CD4-positive, alpha-beta memory T cell (primary cell): ENCODE measurements at places on chromosomes 3 and 15.

GRCh38 chr3:111080413-111080812 is 8.8 kb downstream of the NECTIN3 start:
- no peak for DNase-seq

GRCh38 chr15:73885954-73886700 is 12.8 kb downstream of the TBC1D21 start:
- DNase-seq, result no peak

- no peak for DNase-seq
Observed at GRCh38 chr3:187242900-187243299, 45.6 kb downstream of the RTP1 start.

- DNase-seq, result no peak
Observed at GRCh38 chr15:92922418-92923002, 22.4 kb downstream of the CHD2 start.

DNA sequence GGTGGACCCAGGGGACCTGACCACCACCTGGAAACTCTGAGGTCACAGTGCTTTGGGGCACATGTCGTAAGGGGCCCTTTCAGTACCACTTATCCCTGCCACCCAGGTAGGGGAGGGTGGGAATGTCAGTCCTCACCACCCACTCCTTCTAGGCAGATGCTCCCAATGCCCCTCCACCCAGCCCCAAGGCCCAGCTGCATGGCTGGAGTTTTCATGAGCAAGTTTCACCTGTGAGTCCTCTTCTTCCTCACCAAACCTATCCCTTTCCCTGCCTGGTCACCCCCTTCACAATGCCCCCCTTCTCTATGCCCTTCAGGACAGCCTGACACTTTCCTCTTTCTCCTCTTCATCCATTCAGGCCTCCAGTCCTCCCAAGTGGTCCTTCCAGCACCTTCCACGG is 9.8 kb downstream of the FAM174B start:
- no peak for DNase-seq

- DNase-seq, result no peak
Observed at GRCh38 chr15:71683411-71684274, 126.7 kb upstream of the NR2E3 start.

DNA sequence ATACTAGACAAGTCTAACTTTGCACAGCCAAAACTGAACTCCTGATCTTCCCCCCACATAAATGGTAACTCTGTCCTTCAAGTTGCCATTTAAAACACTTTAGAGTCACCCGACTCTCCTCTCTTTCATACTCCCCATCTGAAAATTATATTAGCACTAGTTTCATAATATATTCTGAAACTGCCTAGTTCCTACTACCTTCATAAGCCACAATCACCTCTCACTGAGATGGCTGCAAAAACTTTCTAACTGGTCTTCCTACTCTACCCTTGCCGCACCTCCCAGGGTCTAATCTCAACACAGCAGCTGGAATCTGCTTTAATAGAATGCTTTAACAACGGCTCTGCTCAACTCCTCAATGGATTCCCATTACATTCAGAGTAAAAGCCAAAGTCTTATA is 55.0 kb downstream of the GLB1 start:
- no peak for DNase-seq

DNA sequence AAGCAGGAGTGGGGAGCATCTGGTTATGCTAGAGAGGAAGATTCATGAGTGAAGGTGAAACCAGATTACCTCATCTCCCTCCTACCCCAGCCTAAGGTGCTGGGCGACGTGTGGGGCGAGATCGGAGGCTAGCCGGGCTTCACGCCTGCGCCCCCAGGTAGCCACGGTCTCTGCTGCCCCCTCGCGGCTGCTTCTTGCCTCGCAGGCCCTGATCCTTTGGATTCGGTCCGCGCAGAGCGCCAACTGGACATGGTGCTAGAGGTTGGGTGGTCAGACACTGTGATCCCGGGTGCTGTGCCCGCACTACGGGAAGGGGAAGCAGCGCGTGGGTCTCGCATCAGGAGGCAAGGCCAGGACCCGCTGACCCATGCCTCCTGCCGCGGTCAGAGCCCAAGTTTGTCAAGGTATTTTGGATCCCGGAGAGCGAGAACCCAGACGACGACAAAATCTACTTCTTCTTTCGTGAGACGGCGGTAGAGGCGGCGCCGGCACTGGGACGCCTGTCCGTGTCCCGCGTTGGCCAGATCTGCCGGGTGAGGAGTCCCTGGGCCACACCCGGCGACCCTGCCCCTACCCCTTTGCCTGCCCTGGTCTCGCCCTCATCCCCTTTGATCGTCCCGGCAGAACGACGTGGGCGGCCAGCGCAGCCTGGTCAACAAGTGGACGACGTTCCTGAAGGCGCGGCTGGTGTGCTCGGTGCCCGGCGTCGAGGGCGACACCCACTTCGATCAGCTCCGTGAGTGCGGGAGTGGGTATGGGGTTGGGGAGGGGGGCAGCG is 4.2 kb downstream of the SEMA3B start:
- DNase-seq, result peak; percentile 83

DNA sequence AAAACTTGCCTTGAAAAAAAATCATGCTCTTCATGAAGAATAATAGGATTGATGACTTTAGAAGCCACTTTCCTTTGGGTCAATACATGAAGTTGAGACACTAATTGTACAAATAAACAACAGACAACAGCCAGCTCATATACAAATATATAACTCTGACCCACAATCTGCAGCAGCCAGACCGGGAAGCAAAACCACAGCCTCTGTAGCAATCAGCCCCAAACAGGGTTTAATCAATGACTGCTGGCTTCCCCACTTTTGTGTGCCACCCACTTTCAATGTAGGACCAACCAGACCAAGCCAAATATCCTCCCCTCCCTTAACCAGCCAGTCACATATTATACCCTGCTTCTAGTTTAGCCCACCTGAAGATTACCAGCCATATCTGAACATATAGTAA is 39.0 kb downstream of the IFT57 start:
- DNase-seq, result no peak

DNA sequence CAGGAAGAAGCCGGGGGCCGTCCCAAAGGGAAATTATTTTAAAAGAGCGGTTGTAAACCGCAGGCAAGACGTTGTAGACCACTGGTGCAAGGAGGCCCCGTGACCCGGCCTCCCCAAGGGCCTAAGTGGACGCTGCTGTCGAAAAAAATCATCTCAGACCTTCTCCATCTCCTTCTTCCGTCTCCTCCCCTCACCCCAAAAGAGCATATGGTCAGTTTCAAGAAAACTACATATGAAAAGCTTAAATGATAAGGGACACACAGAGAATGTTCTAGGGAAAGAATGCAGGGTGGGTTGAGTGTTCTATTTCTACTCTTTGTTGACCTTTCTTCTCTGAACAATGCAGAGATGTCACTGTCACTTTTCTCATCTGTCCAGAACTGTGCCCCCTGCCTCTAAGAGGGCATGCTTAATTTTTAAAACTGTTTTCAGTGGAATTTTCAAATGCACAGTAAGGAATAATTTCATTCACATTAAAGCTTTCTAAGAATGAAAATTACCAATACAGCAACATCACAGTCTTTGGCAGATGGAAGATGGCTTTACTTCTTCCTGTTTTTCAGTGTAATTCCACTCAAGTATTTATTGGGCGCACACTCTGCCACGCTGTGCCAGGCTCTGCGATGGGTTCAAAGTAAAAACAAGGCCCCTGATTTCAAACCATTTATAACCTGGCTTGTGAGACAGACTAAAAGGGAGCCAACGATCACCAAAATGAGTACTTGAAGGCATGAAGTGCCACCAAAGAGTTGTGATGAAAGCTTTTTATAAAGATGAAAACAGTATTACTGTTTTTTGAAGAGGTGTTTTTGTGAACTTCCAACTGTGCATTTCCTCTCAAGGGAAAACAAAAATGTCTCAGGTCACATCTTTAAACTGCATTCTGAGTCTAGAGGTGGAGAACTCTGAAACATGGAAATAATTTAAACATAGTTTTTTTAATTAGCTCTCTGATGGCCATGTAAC is 891 bp upstream of the TOP2B start:
- DNase-seq, result peak; percentile 18

GRCh38 chr3:46632792-46633191 is 20.5 kb downstream of the FAM240A start:
- no peak for DNase-seq

GRCh38 chr3:143137435-143138036 is 18.0 kb downstream of the CHST2 start:
- no peak for DNase-seq

DNA sequence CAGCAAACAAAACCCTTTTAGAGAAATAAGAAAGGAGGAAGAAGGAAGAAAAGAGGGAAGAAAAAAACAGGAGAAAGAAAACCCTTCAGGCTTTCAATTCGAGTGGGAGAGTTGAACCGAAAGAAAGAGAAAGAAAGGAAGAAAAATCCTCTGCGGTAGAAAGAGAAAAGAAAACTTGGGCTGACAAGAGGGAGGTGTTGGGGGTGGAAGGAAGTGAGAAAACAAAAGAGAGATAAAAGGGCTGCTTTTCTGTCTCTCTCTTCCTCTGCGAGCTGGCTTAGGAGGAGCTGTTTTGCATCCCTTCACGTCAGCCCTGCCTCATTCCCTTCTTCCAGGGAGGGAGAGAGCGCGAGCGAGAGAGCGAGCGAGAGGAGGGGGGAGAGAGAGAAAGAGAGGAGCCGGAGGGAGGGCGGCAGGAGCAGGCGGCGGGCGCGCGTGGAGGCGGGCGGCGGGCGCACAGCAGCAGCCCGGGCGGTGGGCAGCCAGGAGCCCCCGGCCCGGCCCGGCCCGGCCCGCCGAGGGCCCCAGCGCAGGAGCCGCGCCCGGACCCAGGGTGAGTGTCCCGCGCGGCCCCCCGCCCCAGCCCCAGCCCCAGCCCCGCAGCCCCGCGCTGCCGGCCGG is at the start of gene ZNF710:
ZNF710 (plus strand) TSS at position 263 of the 621 bp plus-strand sequence. CDS start 65,814 bp downstream, outside the sequence.
- peak; percentile 38 for DNase-seq

GRCh38 chr3:31732548-31732947 is 199.8 kb downstream of the STT3B start:
- DNase-seq, result no peak

- no peak for DNase-seq
Observed at GRCh38 chr15:64611085-64611725, 150.8 kb downstream of the ZNF609 start.

DNA sequence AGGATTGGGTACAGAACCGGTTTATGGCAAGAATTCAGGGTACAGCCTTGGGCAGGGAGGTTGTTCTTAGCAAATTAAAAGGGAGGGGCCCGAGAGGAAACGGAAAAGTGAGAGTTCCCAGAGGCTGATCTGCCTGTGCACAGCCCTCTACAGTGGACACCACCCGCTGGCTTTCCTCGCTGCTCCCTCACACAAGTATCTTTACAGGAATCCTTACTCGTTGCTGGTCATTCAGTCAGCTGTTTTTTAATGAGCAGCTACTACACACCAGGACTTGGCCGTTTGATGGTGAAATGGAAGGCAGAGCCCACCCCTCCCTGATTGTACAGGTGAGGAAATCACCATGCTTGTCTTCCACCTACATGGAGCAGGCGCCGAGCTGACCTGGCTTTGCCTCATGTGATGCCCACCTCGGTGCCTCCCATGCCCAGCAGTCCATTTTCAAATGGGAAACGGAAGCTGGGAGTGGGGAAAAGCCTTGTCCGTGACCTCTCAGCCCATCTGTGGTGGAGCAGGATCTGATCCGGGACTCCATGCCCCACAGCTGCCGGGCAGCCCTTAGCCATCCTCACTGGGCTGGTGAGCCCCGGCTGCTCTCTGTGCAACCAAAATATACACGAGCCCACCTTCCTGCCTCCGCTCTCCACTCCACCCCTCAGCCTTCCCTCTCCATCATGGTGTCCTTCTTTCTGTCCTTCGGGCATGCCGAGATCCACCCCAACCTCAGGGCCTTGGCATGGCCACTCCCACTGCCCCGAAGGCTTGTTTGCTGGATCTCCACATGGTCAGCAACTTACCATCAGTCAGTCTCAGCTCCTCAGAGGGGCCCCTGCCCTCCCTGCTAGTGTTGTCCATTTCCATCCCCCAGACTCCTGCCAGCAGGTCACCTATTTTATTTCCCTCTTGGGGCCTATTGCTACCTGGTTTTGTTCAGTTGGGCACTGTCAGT is 33.3 kb upstream of the FGD5 start:
- DNase-seq, result no peak
